ENCODE measurements at places on chromosomes 3 and 15.
A peak's percentile ranks its signal among the peaks of the same experiment; 100 is the strongest.

DNA sequence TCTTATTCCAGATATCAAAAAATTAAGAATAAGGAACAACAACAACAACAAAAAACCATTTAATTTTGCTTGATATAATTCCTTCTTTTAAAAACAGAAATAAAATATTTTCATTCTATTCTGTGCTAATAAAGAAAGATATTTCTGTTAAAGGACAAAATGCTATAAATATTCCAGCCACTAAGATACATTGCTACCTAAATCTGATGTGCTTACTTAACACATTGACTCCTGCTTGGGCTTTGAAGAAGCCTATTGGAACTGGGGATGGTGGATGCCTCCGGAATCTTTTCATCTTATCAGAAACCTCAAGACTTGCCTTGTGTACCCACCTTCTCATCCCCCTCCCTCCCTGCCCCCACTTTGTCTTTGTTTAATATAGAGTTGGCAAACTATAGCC is 320.2 kb downstream of the MEX3B start:
- H3K36me3 ChIP-seq: peaks cover 76% of the 10 kb centered on the region
- H3K27ac ChIP-seq: no peak overlapping the region
- peaks cover 10% of the 10 kb centered on the region for H3K4me1 ChIP-seq
- no peak for DNase-seq
- H3K4me3 ChIP-seq: no peak overlapping the region

DNA sequence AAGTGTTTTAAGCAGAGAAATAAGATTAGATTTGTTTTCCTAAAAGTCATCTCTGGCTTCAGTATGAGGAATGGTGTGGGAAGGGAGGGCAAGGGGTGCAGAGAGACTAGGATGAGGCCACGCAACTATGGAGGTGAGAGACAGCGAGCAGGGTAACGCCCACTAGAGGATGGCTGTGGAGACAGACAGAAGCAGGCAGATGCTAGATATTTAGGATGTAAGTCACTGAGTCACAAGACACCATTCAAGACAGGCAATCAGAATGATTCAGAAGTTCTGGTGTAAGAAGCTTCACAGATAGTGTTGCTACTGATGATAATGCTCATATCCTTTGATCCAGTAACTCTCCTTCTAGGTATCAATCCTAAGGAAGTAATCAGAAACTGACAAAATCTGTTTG is 19.1 kb downstream of the HSPBAP1 start:
- H3K4me3 ChIP-seq: no peak overlapping the region
- H3K4me1 ChIP-seq: peaks cover 9% of the 10 kb centered on the region
- no peaks in the 10 kb centered on the region for H3K27me3 ChIP-seq
- no peak overlapping the region for H3K27ac ChIP-seq

DNA sequence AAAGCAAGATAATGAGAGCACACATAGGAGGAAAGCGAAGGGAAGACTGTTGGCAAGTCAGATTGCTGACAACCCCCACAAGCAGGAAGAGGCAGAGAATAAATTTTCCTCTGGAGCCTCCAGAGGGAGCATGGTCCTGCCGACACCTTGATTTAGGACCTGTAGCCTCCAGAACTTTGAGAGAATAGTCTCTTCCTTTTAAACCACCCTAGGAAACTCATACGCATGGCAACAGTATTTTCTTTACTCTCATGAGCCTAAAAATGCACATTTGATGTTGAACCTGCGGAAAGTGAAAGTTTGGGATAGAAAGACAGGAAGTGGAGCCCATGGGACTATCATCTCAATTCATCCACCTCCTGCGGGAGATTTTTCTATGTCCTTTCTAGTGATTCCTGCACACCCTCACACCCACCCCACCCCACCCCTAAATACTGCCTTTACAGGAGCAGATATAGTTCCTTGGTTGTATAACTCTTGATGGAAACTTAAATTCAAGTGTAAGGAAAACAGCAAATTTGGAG is 116.7 kb upstream of the LPP start:
- DNase-seq: no peak
- no peaks in the 10 kb centered on the region for H3K36me3 ChIP-seq
- H3K27ac ChIP-seq: no peak overlapping the region

DNA sequence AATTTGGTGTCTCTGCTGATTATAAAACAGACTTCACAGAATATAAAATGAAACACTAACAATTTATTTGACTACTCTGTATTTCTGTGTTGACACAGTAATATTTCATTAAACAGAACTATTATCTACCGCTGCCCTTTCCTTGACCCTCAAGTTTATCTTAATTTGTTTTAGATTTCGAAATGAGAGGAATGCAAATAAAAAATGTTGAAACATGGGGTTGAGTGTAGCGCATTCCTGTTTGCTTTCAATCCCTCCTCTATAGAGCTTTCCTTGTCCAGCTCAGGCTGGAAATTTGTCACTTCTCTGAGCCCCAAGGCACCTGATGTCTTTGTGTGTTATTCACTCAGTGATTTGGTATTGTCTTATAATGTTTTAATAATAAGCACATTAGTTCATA is 550.2 kb downstream of the ZBBX start:
- H3K27ac ChIP-seq: no peak overlapping the region
- peaks cover 26% of the 10 kb centered on the region for H3K36me3 ChIP-seq
- DNase-seq: no peak
- peaks cover 7% of the 10 kb centered on the region for H3K4me1 ChIP-seq

- H3K27ac ChIP-seq: no peak overlapping the region
- H3K27me3 ChIP-seq: no peaks in the 10 kb centered on the region
- H3K4me1 ChIP-seq: peaks cover 22% of the 10 kb centered on the region
- DNase-seq: no peak
These were observed 225.8 kb upstream of the ICE2 start for GRCh38 chr15:60704717-60705116.

- DNase-seq: no peak
- H3K36me3 ChIP-seq: peaks cover 5% of the 10 kb centered on the region
- H3K27me3 ChIP-seq: no peaks in the 10 kb centered on the region
- H3K4me3 ChIP-seq: peak overlapping the region; percentile 83
- peaks cover 13% of the 10 kb centered on the region for H3K4me1 ChIP-seq
These were observed 710 bp downstream of the ABHD10 start for GRCh38 chr3:111979434-111980038.

- no peak overlapping the region for H3K27ac ChIP-seq
- no peak for DNase-seq
These were observed 70.7 kb upstream of the VEPH1 start for GRCh38 chr3:157573780-157574378.

DNA sequence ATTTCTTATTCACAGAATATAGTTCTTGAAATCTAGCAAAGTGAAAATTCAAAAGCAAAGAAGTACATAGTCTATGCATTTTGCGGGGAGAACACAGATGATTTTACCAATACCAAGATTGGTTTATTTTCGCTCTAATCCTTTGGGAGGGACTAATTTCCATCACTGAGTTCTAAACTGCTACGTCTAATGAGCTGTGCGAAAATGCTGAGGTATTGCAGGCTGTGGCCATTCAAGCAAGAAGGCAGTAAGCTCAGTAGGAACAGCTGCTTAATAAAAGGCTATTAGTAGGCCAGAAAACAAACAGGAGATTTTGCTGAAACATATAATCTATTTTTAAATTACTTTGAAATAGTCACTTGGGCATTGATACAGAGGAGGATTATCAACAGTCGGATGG is 379.0 kb downstream of the CNTN4 start:
- no peak overlapping the region for H3K4me3 ChIP-seq
- DNase-seq: no peak
- H3K4me1 ChIP-seq: no peaks in the 10 kb centered on the region
- H3K27ac ChIP-seq: no peak overlapping the region

DNA sequence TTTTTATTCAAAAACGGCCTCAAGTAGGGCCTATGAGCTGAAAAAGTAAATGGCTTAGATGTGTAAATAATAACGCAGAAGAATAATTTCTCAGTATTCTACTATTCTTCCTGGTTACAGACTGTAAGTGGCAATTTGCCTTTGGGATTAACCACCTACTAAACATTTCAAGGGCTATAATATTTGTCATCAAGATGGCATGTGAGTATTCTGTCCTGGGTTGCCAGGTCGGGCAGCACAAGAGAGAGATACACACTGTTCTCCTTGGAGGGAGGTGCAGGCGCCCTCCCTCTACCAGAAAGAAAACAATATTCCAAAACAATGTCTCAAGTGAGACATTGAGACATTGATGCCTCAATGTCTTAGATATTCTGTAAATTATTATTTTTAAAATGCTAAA is 278.4 kb downstream of the OCA2 start:
- H3K36me3 ChIP-seq: peaks cover 9% of the 10 kb centered on the region
- no peak overlapping the region for H3K27ac ChIP-seq
- DNase-seq: no peak
- H3K4me1 ChIP-seq: no peaks in the 10 kb centered on the region
- H3K27me3 ChIP-seq: no peaks in the 10 kb centered on the region
- no peak overlapping the region for H3K4me3 ChIP-seq

DNA sequence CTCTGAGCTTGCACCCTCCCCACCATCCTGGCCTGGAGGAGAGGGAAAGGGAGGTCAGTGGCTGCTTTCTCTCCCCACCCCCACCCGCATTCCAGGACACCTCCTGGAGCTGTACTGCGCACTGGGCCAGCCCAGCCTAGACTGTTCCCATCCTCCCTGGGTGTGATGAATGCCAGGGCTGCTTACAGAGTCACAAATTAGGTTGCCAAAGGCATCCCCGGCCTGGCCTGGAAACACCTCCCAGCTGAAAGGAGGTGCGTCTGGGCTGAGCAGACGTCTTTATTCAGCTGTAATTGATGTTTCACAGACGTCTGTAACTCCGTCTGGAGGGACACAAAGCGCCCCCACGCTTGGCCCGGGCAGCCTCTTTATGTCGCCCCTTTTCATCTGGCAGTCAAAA is 47.6 kb downstream of the RHCG start:
- peaks cover 33% of the 10 kb centered on the region for H3K27me3 ChIP-seq
- no peak for DNase-seq
- no peaks in the 10 kb centered on the region for H3K36me3 ChIP-seq
- H3K27ac ChIP-seq: no peak overlapping the region

Data from WTC11 (cell line).